ENCODE measurements at places on chromosomes 16 and 17.

GRCh38 chr16:66569827-66570405, 3.7 kb downstream of the CMTM1 start:
- DNase-seq, result no peak

GRCh38 chr17:51491416-51491815, 231.1 kb downstream of the UTP18 start:
- no peak for DNase-seq

DNA sequence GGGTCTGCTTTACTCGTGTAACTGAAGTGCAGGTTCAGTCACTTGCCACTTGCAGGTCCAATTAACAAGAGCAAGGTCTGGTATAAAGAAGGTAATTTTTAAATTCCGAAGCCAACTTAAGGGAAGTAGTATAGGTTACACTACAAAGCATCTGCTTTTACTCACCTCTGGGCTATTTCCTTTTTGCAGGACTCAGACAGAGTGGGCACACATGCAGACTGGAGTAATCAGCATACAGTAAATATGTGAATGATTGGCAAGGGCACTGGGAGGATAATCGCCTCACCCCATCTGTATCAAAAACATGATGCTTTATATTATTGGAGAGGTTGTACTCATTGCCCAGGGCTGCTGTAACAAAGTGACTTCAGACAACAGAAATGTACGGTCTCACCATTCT, 160.1 kb upstream of the CDH5 start:
- no peak for DNase-seq

DNA sequence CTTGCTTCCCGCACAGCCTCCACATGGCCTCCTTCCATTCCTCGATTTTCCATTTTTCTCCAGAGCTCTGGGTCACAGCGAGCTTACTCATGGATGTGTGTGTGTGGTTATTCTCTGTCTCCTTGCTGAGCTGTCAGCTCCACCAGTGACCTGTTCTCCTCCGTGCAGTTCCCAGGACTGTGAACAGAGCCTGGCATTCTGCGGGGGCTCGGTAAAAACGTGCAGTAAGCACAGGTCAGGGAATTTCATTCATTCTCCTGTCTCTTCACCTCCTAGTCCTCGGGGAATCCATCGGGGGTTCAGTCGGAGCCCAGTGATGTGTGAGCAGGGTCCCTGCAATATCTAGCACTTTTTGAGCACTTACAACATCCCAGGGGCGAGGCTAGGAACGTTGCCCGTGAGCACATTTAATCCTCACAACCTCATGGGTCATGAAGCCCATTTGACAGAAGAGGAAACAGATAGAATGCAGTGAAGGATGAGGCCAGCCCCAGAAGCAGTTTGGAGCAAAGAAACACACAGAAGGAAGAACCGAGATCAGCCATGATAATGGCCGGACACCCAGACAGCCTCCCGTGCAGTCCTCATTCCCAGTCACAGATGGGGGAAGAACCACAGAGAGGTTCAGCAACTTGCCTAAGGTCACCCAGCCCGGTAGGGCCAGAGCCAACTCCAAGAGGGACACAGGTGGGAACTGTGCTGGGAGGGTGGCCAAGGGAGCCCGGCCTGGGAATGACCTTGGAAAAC, 183.2 kb upstream of the GSE1 start:
- no peak for DNase-seq

DNA sequence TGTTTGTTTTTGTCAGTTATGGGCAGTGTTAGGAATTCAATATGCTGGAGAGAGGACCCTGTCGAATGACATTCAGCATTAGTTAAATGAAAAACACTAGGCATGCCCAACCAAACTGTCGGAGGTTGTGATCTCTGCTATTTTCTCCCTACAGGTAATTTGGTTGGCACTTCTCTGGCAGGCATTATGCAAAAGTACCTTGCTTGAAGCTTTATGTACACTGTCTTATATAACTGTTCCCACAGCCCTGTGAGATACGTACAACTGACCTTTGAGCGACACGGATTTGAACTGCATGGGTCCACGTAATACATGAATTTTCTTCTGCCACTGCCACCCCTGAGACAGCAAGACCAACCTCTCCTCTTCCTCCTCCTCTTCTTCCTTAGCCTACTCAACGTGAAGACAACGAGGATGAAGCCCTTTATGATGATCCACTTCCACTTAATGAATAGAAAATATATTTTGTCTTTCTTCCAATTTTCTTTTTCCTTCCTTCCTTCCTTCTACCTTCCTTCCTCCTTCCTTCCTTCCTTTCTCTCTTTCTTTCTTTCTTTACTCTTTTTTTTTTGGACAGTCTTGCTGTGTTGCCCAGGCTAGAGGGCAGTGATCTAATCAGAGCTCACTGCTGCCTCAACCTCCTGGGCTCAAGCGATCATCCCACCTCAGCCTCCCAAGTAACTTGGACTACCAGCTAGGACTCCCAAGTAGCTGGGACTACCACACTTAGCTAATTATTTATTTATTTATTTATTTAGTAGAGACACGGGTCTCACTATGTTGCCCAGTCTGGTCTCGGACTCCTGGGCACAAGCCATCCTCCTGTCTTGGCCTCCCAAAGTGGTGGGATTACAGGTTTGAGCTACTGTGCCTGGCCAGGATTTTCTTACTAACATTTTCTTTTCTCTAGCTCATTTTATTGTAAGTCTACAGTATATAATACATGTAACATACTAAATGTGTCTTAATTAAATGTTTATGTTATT, 77.3 kb downstream of the WIPI1 start:
- DNase-seq, result no peak

GRCh38 chr16:14098081-14098480, 27.0 kb downstream of the MRTFB start:
- no peak for DNase-seq

GRCh38 chr16:1674751-1675664, 3.1 kb upstream of the JPT2 start:
- DNase-seq, result no peak

DNA sequence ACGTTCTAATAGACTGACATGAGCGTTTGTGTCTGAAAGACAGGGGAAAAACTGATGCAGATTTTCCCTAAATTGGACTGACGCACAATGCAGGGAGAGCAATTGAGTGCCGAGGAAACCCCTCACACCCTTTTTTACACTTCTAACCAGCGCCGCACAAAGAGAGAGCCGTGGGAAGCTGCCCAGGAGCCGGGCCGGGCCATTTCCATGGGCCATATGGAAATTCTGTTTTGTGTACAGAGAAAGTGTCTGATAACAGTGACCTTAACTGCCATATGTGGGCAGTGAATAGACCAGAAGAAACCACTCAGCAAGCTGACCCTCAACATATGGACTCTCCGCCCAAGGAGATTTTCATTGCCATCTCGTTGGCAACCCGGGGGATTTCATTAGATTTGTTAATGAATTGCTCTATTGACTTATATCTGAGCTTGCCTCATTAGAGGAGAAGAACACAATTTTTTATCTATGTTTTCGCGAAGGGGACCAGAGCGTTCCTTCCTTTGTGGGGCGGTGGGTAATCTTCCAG, 225.9 kb upstream of the IRX3 start:
- DNase-seq, result no peak

DNA sequence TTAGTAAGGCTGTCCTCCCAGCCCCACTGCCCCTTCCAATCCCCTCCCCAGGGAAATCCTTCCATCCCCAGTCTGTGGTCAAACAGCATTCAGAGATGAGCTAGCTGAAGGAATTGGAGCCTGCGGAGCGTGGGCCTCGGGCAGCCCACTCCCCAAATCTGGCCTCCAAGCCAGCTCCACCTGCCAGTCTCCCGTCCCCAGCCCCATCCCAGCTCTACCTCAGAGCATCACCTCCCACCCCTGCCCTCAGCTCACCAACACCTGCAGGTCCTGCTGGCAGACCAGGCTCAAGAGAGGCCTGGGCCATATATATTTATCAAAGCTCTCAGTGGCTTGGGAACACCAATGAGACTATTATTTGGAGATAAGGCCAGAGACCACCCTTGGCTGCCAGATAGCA, 5.2 kb upstream of the SPPL2C start:
- no peak for DNase-seq
